ENCODE measurements at places on chromosomes 3 and 15.

GRCh38 chr15:68379759-68380290, 52.1 kb downstream of the ITGA11 start:
- DNase-seq = no peak

DNA sequence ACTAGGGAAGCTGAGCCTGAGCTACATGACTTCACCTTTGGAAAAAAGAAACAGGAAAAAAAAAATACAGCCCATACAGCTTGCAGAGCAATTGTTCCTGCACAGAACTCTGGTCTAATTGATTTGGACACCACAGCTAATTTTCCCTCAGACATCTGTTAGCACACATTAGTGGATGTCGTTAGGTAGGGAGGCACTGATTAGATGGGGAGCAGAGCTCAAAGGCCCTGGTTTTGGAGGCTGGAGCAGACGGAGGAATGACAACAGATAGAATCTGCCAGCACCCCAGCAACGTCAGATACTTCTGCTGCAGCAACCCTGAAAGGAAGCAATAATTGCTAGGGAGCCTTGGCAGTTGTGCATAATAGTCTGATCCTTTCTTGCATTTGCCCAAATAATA, 398.9 kb downstream of the LSAMP start:
- no peak for DNase-seq

GRCh38 chr3:14132120-14132519, 7.3 kb downstream of the TMEM43 start:
- DNase-seq = peak; percentile 77

DNA sequence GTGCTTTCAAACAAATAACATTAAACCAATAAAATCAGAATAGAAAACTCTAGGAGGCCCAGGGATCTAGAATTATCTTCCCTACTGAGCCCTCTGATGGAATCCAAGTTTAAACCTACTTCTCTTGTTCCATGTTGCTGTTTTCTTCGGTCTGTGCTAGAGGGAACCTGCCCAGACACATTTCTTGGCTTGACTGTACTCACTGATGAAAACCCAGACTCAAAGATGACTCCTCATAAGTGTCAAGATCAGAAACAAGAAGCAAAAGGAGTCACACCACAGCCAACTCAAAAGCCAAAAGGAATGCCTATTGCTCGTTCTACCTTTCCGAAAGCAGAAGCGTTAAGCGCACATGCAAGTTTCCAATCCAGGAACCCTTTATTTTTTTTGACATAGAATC, 31.6 kb downstream of the SCAP start:
- no peak for DNase-seq

DNA sequence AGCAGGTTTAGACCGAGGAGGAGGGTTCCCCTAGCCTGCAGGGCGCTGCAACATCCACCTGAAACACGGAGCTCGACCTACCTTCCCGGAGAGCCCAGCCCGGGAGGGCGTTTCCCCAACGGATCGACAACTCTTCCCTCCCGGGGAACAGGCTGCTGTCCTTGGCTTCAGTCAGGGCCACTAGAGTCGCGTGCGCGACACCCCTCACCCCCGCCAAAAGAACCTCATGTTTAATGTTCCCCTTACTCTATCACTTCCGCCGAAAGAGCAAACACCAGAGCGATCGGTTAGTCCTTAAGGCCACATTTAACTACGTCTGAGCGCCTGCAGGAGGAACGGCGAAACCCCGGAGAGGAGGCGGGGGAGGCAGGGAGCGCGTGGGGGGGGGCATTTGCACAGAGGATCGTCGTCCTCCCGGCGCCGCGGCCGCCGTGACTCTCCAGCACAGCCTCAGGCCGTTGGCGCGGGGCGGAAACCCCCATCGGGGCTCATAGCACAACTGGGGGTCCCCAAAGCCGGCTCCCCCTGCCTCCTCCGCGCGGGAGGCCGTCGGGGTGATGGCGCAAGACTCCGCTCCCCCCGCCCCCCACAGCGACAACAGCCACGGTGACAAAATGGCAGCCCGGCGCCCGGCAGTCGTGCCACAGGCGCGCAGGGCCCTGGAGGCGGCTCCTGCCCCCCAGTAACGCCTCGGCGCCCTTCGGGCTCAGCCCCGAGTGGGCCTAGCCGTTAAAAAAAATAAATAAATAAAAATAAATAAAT, 3.2 kb downstream of the ANP32A start:
- DNase-seq = no peak

DNA sequence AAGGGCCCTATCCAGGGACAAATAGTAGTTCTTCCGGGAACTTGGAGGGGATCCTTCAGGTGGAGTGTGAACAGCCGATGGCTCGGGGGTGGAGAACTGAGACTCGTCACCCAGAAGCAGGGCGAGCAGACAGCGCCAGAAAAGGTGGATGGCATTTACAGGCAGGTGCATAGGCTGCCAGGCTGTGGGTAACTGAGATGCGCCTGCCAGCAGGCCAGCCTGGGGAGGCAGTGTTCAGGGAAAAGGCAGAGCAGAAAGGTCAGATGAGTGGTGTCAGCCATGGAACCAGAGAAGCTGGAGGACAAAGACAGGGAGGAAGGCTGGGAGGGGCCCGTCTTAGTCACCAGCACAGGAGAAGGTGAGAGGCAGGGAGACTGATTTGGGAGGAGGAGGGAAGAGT, 53.0 kb upstream of the SEC22A start:
- DNase-seq = peak; percentile 48

DNA sequence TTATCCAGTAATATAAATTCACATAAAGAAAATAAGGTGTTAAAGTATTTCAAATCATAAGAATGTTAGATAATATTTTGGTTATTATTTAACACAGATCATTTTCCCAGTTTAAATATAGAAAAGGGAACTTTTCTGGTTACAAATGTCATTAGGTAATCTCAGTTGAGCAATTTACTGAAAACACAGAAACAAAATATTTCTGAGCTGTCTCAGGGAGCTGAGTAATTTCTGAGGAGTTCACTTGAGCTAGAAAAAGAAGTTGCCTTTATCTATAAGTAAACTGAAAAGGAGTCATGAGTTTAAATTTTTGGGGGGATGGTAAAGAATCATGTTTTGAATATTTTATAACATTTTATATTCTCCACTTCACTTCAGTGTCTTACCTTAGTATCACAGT, 855.4 kb upstream of the ARPP21 start:
- no peak for DNase-seq

DNA sequence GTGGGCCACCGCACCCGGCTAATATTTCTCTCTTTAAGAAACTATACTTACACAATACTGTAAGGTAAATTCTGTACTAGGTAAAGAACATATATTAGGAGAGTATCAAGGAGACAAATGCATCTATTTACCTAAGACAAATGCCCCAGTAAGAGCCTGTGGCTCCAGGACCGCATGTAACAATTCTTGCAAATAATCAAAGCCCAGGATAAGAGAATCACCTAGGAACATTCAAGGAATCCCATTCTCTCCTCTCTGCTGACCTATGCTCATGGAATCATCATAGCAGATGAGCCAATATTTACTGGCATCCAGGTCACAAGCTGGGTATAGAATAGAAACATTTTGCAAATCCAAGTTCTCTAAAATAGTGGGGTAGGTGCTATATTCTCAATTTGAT, 347.7 kb downstream of the FOXP1 start:
- no peak for DNase-seq

- no peak for DNase-seq
These were observed 27.8 kb upstream of the SEMA4B start for GRCh38 chr15:90173372-90173771.

- DNase-seq = no peak
These were observed 1149.6 kb downstream of the IGSF11 start for GRCh38 chr3:117885011-117885441.

GRCh38 chr3:177262396-177262795, 65.1 kb upstream of the TBL1XR1 start:
- DNase-seq = no peak

DNA sequence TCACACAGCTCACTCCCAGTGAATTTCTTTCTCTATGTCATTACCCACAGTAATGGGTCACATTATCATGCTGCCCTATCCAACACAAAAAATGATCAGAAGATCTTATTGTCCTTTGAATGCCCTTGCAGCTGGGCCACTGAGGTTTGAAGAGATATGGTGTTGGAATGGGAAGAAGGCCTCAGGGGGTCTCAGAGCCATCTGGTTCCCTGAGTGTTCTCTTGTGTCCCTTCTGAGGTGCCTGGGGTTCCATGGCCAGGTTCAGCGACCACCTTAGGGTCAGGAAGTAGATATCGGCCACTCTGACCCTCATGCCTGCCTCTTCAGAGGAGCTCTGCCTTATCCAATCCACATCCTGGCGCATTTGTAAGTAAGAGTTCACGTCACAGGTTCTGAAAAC, 232.3 kb downstream of the TJP1 start:
- no peak for DNase-seq

DNA sequence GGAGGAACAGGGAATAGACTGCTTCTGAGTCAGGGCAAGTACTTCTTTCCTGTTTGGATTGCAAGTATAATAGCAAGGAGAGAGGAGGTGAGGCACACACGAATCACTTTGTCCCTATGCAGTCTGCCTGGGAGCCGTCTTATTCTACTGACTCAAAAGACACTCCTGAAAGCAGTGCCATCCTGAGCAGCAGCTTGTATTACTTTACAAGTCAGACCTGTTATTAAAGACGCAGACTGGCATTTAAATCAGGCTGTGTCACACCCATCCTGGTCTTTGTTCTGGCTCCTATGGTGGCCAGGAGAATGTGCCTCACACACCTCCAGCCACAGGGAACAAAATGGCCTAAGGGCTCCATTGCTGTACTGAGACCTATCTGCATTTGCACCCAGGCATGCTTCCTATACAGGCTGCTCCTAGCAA, 17.9 kb upstream of the SQOR start:
- DNase-seq = no peak

GRCh38 chr15:69491038-69491505, 38.5 kb downstream of the RPLP1 start:
- DNase-seq = no peak

DNA sequence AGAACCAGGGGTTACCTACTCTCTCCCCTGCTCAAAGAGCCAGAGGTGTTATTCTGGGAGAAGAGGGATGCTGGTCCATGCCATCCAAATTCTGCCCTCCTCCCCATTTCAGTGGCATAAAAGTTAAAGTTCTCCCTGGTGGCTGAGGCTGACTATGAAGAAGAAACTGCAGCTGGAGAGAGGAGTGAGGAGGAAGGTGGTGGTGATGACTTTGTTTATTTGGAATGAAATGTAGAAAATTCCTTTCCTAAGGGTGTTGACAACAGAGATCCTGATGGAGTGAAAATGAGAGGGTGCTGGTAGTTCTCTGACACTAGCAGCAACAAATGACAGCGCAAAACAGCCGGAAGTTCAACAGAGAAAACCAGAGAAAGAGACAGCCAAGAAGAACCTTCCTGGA, 100.4 kb downstream of the PCCB start:
- no peak for DNase-seq

- no peak for DNase-seq
These were observed 97.7 kb downstream of the ROBO2 start for GRCh38 chr3:77137559-77137958.

DNA sequence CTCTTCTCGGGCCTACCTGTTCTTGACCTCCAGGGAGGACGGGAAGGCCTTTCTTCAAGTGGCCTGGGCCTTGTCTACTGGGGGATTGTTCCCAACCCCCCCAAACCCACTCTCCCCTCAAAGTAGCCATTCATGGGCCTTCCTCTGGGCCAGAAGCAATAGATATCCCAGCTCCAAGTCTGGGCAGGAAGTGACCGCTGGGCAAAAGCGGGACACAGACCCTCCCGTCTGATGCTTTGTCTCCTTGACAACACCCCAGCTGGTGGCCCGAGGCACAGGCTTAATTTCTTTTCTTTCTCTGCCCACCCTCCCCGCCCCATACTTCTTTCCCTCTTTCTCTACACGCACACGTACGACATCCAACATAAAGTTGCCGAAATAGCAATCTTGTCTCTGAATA, 41.4 kb upstream of the FEZF2 start:
- DNase-seq = no peak

DNA sequence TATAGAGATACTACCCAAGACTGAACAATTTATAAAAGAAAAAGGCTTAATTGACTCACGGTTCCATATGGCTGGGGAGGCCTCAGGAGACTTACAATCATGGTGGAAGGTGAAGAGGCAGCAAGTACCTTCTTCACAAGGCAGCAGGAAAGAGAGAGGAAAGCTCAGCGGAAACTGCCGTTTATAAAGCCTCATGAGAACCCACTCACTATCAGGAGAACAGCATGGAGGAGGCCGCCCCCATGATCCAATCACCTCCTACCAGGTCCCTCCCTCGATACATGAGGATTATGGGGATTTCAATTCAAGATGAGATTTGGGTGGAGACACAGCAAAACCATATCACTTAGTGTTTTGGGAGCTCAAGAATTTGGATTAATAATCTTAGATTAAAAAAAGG, 240.2 kb downstream of the UACA start:
- DNase-seq = no peak

- DNase-seq = no peak
These were observed 409.8 kb downstream of the NTRK3 start for GRCh38 chr15:87846746-87847145.

GRCh38 chr15:61227950-61228936, 859 bp downstream of the RORA start:
- no peak for DNase-seq

GRCh38 chr3:42102571-42102970, 11.4 kb downstream of the TRAK1 start:
- DNase-seq = no peak

DNA sequence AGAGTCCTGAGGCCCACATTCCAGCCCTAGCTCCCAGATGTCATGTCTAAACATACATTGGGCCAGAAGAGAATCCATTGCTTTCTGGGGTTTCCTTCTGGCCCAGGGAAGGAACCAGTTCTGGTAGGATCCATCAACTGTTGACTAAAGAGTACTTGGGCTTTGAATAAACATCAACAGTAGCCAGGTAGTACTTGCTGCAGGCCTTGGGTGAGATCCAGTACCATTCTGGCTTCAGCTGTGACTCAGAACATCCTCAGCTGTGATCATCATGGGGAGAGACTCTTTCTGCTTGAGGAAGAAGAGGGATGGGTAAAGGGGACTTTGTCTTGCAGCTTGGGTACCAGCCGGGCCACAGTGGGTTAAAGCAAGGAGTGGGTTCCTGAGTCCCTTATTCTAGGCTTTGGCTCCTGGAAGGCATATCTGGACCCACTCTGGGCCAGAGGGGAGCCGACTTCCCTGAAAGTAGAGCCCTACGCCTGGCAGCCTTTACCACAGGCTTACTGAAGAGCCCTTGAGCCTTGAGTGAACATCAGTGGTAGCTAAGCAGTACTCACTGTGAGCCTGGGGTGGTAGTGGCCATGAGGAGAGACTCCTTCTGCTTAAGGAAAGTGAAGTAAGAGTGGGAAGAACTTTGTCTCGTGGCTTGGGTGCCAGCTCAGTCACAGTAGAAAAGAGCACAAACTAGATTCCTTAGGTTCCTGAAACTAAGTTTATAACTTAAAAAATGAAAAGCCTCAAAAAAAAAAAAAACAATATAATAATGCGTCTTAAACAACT, 128.3 kb downstream of the GOLIM4 start:
- no peak for DNase-seq

GRCh38 chr3:21718943-21719591, 31.9 kb downstream of the ZNF385D start:
- no peak for DNase-seq

DNA sequence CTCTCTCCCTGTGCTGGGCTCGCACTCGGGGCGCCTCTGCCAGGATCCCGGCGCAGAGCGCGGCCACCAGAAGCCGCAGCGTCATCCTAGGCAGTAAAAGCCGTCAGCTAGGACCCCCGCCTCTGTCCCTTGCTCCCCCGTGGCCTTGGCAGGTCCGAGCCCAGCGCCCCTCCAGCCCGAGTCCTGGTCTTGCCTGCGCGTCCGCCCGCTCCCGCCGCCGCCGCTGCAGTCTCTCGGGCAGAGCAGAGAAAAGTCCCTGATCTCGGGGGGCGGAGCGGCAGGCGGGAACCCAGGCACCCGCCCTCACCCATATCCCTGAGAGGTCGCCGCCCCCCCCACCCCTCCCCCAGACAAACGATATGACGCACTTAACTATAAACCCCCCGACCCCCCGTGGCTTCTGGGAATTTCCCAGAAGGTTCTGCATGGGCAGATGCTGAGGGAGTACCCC, at the start of gene COL7A1:
Gene COL7A1, minus strand, starts transcription at position 255 of the 451 bp plus-strand sequence. Its CDS starts 170 bp downstream, at position 85.
- no peak for DNase-seq

Measured in chondrocyte (in vitro differentiated cells).